KG1 (cell line): ENCODE measurements at places on chromosomes 5 and 9.

DNA sequence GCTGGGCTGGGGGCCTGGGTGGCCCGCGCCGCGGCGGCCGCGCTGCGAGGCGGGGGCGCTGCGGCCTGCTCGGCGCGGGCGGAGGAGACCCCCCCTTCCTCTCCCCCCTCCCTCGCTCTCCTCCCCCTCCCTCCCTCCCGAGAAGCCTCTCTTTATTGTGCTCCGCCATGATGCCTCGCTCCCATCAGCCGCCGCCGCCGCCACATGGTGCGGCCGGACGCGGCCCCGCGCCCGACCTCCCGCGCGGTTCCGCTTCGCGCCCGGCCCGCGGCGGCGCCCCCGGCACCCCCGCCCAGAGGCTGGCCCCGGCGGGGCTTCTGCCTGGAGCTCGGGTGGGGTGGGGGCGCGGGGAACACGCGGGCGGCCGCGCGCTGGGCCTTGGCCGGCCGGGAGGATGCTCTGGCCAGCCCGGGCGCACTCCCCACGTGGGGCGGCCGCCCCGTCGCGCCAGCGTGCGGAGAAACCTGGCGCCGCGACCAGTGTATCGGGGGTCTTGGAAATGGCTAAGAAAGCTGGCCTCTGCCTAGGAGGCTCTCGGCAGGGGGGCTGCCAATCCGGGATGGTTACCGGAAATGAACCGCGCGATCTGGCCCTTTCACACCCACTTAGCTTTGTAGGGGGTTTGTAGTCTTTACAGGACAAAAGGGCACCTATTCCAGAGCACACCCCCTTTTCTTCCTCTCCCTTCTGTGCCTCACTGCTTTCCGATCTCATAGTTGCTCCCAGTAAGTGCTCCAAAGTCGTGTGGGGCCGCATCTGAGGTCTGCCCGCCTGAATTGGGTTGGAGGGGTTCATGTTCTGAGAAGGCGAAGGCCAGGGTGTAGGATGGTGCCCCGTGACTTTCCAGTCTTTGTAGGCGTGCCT, 1.0 kb downstream of the SET start:
- no peak for DNase-seq

DNA sequence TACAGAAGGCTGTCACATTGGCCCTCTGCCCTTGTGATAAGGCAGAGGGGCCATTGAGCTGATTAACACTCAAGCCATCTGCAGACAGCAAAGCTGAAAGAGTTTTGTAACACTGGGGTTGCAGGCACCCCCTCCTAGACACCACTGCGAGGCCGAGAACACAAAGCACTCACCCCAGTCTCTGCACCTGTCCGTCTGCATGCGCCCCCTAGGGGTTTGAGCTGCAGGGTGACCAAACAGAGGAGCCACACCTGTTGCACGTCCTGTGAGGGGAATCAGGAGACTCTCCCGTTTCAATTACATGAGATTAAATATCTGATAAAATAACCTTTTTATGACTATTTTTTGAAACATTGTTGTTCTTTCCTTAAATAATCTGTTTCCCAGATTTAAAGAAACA, 1180.4 kb downstream of the CDH9 start:
- no peak for DNase-seq

GRCh38 chr5:158684469-158684868, 415.2 kb downstream of the EBF1 start:
- DNase-seq, result no peak

- no peak for DNase-seq
Observed at GRCh38 chr5:147743678-147744374, 38.7 kb downstream of the JAKMIP2 start.

- no peak for DNase-seq
Observed at GRCh38 chr9:107636571-107637381, 147.2 kb upstream of the KLF4 start.

GRCh38 chr5:4772591-4772990, 367.5 kb upstream of the ADAMTS16 start:
- no peak for DNase-seq

- no peak for DNase-seq
Observed at GRCh38 chr5:179165421-179166170, 105.4 kb downstream of the ZNF354C start.

GRCh38 chr5:65395526-65396155, 86.1 kb downstream of the ADAMTS6 start:
- DNase-seq, result no peak

- DNase-seq, result no peak
Observed at GRCh38 chr5:132665574-132666080, 7.7 kb downstream of the IL13 start.

- DNase-seq, result no peak
Observed at GRCh38 chr5:38467353-38468040, 88.9 kb downstream of the LIFR start.

DNA sequence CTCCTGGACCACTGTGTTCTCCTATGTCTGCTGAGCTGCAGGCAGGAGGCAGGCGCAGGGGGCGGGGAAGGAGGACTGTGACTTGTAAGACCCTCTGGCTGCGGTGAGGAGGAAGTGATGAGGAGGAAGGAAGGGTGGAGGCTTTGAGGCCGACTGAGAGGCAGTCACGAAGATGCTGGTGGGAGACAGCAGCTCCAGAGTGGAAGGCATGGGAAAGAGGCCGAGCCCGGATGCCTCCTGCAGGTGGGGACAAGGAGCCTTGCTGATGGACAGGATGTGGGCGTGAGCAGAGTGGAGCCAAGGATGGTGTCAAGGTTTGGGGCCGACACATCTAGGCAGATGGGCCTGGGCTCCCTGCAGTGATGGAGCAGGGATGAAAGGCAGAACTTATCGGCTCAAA, 74.3 kb upstream of the ICE1 start:
- no peak for DNase-seq

DNA sequence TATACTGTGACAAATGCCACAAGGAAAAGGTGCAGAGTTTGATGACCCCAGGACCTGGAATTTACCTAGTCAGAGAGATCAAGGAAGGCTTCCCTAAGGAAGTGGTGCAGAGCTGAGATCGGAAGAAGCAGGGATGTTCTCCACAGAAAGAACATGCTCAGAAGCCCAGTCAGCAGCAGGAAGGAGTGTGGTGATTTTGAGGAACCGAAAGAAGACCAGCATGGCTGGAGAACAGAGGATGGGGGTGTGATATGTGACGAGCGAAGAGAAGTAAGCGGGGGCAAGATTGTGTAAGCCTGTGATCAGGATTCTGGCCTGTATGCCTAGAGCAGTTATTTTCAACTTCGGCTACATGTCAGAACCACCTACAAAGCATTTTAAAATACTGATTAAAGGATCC, 18.7 kb upstream of the PIK3R1 start:
- DNase-seq, result no peak

DNA sequence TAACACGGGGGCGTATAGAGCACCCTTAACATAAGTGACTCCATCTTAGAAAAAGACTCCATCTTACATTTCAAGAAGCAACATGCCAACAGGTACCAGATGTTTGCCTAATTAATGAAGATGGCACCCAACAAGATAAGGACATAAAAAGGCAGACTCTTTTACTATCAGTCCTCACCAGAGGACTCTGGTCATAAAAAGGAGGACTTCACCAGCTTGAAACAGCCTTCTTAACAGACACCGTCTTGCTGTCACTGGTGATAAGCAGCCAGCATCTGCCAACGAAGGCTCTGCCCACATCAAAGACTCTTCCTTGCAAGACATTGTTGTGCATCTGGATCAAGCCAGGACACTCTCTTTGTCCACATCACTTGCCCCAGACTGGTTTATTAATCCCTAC, 80.3 kb downstream of the S1PR3 start:
- no peak for DNase-seq

DNA sequence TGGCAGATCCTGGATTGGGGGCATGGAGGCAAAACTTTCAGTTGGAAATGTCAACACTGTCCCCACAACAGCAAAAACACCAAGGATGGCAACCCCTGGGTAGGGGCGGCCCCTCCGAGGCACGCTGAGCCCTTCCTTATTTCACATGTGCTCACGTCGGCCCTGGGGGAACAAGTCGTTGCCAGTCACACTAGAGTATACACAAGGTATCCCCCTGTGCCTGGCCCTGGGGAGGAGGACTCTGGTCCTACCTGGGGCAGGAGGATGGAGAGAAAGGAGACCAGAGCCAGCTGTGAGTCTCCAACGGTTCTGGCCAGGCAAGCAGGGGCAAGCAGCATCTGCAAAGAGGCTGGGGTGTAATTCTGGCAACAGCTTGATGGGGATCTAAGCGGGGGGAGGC, 126.9 kb upstream of the FOXD4L5 start:
- DNase-seq, result no peak

- no peak for DNase-seq
Observed at GRCh38 chr5:160516696-160517530, 95.3 kb downstream of the PTTG1 start.

DNA sequence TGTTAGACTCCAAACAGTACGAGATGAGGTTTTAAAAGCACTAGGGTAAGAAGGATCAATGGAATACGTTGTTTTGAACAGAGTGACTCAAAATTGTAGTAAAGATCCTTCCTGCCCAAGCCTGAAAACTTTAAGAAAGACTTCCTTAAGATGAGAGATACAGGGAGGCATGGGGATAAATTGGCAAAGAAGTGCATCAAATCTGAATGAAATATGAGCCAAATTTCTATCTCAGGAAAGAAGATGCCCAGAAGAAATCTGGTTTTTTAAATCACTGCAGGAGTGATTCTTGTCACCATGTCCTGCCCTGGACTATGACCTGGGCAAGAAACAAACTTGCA, 14.9 kb downstream of the FCN2 start:
- DNase-seq, result no peak

- DNase-seq, result peak; percentile 6
Observed at GRCh38 chr9:32589083-32589723, 16.2 kb upstream of the NDUFB6 start.

DNA sequence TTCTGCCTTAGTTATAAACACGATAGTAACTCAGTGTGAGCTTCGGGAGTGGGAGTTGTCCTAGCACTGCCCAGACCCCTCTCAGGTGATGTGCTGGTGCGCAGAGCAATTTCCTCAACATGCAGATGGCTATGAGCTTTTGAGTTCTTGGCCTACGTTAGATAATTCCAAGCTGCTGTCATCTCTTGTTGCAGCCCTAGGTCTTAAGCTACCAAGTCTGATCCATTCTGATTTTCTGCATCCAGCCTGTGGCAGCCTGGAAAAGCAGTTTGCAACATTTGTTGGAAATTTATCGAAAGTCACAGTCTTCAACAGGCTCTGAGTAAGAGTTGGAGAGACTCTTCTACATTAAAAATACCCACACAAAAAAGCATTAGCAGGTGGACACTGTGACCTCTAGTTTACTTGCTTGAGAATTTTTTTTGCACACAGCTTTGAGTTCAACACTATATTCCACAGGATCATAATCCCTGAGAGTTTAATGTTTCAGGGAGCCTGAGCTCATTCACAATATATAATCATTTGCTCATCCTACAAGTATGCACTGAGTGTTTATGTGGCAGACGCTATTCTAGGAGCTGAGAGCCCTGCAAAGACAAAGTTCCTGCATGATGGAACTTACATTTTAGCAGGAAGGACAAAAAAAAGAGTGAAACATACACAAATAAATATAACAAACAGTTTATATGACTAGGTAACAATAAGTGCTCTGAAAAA, 91.6 kb downstream of the UBE2QL1 start:
- no peak for DNase-seq

GRCh38 chr9:92247981-92248380, 45.5 kb downstream of the IARS1 start:
- no peak for DNase-seq

DNA sequence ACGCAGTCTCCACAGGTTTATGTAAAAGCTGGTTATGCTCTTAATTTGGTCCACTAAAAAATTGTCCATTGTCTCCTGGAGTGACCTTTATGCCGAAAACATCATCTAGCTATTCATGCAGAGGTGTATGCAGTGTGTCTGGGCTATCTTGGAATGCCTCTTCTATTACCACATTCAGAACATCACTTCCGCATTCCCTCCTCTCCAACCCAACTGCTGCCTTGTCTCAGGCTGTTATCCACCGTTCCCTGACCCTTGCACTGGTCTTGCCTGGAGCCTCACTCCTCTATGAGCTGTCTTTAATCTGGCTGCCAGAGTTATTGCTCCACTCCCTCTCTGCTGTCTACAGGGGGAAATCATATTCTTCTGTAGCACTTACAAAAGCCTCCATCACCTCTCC, 214.1 kb upstream of the ANKRD55 start:
- no peak for DNase-seq

GRCh38 chr5:180208435-180209081, 453 bp downstream of the RASGEF1C start:
- no peak for DNase-seq

GRCh38 chr5:17448877-17449276, 49.2 kb upstream of the TAF11L2 start:
- DNase-seq, result no peak

GRCh38 chr9:83340451-83340850, 197.8 kb downstream of the FRMD3 start:
- no peak for DNase-seq
